ENCODE measurements at places on chromosomes 5 and 9.

DNA sequence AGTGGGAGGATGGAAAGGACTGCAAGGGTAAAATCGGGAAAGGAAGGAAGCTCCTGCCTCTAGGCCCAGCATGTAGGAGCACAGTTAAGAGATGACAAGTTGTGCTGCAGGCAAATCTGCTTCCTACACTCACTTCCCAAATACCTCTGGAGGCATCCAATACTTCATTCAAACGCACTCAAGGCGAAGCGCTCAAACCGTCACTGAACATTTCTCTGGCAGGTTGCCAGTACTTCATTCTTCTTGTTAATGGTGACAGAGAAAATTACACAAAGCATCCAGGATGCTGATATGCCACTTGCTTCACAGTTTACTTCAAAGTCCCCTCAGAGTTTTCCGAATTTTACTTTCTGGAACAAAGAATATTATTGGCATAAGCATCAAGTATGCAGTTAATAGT, 59.8 kb downstream of the NREP start:
- DNase-seq, result no peak

DNA sequence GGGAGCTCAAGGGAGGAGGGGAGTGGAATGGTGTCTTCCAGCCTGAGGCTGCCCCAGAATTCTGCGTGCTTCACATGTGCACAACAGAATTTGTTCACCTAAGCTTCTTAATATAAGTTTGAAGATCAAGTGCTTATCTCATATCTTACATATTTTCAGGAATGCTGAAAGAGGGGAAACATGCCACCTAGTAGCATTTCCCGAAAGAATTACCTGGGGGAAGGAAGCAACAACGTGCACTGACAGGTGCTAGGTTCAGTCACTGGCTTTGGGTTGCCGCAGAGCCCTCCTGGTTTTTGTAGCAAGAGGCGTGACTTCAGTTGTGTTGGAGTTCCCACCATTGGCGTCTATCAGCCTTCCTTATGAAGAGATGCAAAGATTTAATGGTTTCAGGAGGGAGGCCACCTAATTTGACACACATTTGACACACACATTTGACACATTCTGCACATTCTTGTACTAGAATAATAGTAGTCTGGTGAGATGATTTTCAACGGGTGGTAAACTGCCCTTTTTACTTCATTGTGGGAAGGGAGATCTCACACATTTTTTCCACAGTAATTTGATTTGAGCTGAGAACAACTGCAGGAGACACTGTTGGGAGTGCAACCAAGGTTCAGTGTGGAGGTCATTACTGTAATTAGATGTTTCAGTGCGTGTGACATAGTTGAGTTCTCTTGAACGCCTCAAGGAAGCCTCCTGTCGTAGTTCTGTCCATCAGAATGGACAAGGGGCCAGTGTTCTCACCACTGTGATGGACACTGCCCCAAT, 481.3 kb downstream of the CCDC171 start:
- DNase-seq, result no peak

DNA sequence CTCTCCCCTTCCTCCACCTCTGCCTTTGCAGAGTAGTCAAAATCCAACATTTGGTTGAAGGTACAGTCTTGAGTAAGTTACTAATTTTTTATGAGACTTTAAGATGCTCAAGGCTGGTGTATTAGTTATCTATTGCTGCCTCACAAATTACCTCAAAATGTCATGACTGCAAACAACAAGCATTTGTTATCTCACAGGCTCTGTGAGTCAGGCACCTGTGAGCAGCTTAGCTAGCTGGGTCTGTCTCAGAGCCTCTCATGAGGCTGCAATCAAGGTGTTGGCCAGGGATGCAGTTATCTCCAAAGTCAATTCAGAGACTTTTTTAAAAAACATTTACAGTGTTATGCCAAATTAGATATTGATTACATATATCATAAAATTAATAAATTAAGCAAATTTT, 371.3 kb upstream of the RGMB start:
- no peak for DNase-seq

- DNase-seq, result no peak
Observed at GRCh38 chr9:16912197-16912596, 41.7 kb upstream of the BNC2 start.

DNA sequence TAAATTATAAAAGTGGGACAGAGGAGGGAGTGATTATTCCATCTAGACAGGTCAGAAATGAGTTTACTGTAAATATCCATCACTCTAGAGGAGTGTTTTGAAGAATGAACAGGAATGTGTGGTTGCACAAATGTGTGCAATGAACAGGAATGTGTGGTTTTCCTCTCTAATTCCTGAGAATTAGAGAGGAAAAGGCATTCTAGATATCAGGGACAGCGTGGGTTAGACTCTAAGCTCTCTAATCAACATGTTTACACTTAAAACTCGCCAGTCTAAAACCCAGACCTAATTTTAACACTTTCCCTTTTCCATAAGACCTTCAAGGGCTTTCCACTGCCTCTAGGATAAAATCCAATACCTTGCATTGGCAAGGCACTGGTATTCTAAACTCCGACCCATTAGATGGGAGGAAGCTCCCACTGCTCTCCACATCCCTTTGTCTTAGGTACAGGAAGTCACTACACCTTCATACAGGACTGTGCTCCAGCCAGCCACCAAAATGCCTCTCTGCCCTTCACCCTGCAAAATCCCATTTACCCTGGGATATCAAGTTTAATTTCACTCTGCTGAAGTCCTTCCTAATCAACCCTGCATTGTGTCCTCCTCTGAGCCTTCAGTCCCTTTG, 67.9 kb downstream of the NFIB start:
- no peak for DNase-seq

DNA sequence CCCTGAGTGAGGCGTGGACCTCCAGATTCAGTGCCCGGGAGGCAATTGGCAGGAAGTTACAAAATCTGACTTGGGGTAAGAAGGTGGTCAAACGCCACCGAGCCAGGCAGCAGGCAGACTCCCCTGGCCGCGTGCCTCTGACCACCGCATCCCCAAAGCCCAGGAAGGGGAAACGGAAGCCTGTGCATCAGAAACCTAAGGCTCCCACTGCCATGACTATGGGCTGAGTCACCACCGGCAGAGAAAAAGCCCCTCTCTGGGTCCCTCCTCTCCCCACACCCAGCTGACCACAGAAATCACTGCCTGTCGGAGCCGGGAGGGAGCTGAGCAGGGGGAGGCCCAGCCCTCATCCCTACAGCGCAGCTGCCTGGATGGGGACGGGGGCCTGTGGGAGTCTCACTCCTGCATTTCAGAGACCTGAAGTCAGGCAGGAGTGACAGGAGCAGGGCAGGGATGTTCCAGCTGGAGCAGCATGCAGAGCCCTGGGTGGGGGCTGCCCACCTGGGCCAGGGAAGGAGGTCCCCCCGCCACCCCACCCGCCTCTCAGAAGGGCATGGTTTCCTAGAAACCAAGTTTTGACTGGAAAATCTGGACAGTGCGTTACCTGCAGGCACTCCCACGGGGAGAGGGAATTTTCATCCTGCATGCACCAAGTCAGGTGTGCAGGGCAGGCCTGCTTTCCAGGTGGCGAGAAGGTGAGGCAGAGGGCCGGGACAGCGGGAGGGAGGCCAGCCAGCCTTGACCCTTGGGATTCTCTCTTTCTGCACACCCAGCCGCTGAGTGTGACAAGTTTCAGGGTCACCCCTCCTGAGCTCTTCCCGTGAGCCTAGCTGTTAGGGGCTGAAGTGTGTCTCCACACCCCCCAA, 68.2 kb downstream of the LRSAM1 start:
- DNase-seq, result no peak

DNA sequence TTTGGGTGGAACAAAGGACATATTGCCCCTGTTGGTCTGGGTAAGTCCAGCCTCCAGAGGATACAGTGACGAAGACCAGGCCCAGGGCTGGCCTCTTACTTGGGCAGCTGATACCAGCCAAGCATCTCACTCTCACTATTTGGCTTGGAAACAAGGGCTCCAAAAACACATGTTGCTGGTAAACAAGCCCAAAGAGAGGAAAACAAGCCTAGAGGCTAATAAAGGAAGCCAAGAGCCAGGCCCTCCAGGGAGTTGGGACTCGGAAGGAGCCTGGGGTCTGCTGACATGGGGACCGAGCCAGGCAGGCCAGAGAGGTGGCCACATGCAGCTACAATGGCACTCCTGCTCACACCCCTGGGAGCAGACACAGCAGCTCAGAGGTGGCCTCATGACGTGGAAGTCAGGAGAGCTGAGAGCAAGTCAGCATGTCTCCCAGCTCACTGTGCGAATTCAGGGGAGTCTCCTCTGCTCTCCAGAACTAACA, 5.7 kb downstream of the SPARC start:
- DNase-seq, result no peak

DNA sequence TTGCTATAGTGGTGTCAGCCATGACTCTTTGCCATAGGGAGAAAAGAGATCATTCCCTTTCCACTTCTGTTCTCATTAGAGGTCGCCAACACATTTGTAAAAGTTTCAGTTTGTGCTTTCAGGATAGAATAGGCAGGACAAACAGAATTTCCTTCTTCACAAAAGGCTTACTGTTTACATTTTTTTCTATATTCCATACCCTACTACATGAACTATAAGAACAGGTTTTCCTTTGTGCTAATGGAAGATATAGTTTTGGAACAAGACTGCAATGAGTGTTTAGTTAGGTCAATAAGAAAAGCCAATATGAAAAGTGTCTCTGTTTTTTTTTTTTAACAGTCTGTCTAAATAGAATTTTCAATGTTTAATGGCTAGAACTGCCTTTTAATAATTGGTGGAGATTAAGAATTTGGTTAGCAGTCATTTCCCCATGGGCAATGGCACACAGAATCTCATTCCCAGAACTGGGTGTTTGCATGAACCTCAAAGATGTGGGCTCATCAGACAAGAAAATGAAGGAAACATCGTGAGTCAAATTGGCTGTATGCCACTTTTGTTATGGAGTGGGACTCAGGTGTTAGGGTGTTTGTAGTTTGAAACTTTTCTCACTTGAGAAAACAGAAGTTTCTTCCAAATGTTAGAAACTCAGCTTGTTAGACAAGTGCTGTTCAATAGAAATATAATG, 75.2 kb upstream of the PRLR start:
- no peak for DNase-seq

DNA sequence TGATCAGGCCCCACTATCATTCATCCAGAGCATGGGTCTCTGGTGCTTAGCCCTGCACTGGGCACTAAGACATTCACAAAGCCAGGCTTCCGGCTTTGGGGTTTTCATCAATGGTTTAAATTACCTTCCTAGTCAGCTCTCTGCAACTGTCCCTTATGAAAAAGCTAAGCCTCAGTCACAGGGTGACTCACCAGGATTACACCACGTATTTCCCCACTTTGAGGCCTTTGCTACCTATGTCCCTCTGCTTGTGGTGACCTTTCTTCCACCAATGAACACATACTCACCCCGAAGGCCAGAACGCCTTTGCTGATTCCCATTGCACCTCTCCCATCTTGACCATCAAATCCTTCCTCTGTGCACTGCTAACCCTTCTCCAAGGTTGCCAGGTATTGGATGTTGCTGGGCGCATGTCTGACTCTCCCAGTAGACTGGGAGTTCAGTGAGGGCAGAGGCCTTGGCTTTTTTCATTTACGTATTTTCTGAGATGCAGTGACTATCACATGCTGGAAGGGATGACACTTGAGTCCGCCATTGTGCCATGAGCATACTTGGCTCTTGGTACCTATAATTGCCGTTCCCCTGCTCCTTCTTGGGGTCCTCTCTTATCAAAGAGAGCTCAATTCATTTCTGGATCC, 58.7 kb upstream of the TNFSF8 start:
- peak; percentile 27 for DNase-seq

- peak; percentile 13 for DNase-seq
Observed at GRCh38 chr5:58933891-58934628, 351.2 kb downstream of the RAB3C start.

DNA sequence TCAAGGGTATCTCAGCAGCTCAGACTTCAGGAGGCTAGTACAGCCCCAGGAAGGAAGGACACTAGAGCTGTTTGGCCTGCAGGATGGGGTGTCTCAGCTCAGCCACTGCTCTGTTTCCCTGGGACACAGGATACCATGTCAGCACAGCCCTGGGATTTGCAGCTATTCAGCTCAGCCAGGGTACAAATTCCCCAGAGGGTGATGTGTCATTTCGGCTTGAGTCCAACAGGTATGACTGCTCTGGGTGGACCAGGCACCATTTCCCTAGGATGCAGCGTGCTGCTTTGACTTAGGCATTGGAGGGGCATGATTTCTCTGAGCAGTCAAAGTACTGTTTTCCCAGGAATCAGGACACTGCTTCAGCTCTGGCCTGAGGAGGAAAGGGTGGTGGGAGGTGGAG, 130.1 kb downstream of the ARSB start:
- DNase-seq, result no peak

DNA sequence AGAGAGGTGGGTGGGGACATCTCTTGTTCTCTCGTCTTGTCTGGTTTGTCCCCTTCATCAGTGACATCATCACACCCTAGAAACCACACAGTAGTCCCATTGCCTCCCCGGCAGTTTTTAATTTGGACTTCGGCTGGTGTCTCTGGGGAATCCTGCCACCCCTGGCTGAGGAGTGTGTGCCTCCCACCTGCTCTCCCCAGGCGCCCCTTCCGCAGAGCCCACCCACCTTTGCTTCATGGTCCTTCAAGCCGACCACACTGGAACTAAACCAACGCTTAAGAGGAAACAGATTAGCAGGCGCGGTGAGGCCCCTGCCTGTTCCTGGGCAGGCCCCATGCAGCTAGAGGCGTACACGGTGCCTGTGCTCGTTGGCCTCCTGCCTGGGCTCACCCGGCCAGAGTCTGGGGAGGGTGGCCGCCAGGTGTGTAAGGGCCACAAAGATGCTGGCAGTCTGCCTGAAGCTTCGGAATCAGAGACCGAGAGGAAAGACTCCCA, 107.6 kb upstream of the SPRY4 start:
- no peak for DNase-seq

- no peak for DNase-seq
Observed at GRCh38 chr9:95516734-95517558, at the start of gene PTCH1. Gene PTCH1, minus strand, starts transcription at chr9:95516971.

DNA sequence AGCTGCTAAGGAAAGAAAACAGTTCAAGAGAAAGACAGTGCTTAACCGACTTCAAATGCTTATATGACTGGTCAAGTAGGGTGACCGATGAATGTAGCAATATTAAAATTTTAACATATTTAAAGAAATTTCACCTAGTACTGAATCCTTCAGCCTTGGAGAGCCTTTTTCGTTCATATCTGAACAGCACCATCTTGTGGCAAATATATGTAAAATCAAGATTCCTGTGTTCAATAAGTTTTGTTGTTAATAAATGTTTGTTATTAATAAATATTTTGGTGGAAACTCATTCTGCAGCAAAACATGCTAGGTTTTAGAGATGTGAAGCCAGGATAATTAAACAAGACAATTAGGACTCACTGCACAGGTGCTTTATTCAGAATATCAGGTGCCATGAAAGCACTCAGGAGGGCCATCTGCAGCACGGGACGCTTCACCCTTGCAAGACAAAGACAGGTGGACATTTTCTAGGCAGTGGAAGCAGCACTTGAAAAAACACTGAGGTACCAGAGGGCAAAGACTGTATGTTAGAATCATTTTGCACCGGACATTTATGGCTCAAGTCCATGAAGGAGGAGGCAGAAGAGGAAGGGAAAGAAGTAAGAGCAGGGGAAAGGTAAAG, 15.6 kb downstream of the TICAM2 start:
- no peak for DNase-seq

GRCh38 chr5:2695200-2695891, 56.1 kb downstream of the IRX2 start:
- DNase-seq, result no peak

- no peak for DNase-seq
Observed at GRCh38 chr5:80251636-80252035, 4.2 kb downstream of the SERINC5 start.

Measured in activated CD4-positive, alpha-beta T cell treated with anti-CD3 and anti-CD28 coated beads, Interleukin-2, amount 50 U/mL, for 24 hours (primary cell).